ENCODE measurements at places on chromosomes 12 and 14.

- no peak for DNase-seq
These were observed 56.1 kb upstream of the NCOR2 start for GRCh38 chr12:124623344-124624035.

GRCh38 chr14:86203843-86204242 lies 673.9 kb downstream of the FLRT2 start:
- DNase-seq: no peak

GRCh38 chr12:89260841-89261637 lies 91.3 kb downstream of the DUSP6 start:
- no peak for DNase-seq

DNA sequence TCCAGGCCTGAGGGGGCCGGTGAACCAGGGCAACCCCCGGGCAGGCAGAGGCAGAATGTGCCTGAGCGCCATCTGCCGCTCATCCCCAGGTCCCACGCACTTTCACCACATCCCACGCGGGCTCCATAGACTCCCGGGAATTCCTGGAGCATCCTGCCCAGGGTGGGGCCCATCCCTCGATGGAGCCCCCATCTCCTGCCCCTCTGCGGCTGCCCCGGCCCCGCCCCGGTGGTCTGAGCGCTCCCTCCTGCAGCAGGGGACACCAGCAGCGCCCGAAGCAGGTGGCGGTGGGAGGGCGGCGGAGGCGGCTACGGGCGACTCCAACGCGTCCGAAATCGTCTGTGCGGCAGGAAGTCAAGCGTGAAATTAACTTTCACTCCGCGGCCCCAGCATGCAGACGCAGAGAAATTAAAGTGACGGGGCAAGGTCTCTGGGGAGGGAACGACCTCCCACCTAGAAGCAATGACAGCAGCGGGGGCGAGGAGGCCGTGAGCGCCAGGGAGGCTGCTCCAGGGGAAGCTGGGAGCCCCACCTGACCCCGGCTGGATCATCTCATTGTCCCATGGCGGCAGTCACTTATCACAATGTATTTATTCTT lies 122.2 kb downstream of the NCOR2 start:
- peak; percentile 94 for DNase-seq

DNA sequence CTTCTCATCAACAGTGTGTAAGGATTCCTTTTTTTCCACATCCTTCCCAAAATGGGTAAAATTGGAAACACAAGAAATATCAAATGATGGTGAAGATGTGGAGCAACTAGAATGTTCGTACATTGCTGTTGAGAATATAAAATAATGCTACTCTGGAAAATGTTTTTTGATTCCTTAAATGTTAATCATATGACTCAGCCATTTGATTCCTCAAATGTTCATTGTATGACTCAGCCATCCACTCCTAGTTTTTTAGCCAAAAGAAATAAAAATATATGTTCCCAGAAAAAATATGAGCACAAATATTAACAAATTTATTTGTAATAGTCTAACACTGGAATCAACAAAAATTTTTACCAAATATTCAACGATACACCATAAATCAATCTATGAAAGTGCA lies 1108.6 kb downstream of the LRFN5 start:
- DNase-seq: no peak

GRCh38 chr14:39434401-39434800 lies 2.2 kb upstream of the FBXO33 start:
- no peak for DNase-seq

DNA sequence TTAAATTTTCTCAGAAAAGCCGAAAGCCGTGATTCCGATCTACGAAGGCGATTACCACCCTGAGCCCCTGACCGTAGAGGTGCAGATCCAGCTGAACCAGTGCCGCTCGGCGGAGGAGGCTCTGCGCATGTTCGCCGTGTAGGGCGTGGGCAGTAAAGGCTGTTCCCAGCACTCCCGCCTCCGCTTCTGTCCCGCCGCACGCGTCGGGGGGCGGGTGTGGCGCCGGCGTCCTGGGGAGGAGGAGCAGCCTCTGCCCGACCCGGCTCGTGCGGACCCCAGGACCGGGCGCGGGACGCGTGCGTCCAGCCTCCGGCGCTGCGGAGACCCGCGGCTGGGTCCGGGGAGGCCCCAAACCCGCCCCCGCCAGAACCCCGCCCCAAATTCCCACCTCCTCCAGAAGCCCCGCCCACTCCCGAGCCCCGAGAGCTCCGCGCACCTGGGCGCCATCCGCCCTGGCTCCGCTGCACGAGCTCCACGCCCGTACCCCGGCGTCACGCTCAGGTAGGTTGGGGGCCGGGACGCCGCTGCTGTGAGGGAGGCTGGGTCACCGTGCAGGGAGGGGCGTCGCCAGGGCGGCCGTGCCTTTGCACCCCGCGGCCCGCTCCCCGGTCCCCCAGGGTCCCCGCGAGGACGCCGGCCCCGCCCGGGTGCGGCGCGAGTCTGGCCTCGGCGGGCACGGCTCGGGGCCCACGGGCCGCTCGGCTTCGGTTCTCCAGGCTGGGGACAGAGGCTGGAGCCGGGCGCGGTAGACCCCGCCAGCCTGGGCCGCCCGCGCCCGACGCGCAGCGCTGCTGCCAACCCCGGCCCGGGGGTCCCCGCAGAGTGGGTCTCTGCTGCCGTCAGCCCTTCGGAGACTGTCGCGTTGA lies at the start of gene B3GNT4:
Gene B3GNT4 (plus strand): TSS at position 409 of the 866 bp plus-strand sequence. CDS start 910 bp downstream, outside the sequence.
- peak; percentile 87 for DNase-seq

- no peak for DNase-seq
These were observed 670.5 kb upstream of the ATXN7L3B start for GRCh38 chr12:73867147-73867546.

DNA sequence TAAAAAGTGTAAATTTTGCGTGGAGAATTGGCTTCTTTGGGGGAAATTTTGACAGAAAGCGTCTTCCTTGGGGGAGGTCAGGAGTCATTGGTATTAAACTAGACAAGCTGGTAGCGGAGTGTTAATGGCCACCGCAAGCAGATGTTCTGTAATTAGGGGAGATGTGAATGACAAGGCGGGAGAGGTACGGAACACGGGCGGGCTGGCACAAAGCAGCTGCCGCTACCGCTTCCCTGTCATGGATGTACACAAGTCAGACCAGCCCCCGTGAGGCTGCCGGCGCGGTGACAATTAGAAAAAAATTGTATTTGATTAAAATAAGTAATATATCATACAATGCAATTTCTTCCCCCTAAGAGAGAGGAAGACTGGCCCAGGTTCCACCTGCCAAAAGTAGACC lies 501.6 kb downstream of the VRK1 start:
- no peak for DNase-seq

DNA sequence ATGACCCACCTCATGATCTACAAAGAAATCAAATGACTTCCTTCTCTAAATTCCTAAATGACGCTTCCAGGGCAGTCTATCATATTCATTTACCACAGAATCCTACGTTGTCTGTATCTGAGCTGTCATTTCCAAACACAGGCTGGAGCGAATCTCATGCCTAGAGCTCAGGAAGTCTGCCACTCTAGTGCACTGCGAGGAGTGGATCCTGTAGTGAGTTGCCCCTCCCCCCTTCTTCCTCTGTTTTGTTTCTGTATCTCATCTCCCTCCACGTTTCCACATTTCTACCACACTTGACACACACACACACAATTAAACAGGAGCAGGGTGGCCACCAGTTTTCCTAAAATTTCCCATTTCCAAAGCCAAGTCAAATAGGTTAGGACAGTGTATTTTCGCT lies 415.4 kb upstream of the PRICKLE1 start:
- DNase-seq: peak; percentile 15

- DNase-seq: no peak
These were observed 8.6 kb downstream of the CAPRIN2 start for GRCh38 chr12:30746190-30746589.

DNA sequence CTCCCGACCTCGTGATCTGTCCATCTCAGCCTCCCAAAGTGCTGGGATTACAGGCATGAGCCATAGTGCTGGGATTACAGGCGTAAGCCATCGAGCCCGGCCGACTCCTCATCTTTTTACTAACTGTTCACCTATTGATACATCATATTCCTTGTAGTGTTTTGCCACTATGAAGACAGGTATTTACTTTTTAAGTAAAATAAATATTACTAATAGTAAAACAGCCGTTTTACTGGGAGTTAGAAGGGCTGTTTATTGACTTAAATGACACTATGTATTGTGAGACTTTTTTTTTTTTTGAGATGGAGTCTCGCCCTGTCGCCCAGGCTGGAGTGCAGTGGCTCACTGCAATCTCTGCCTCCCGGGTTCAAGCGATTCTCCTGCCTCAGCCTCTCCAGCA lies 51.5 kb downstream of the DIP2B start:
- DNase-seq: no peak

DNA sequence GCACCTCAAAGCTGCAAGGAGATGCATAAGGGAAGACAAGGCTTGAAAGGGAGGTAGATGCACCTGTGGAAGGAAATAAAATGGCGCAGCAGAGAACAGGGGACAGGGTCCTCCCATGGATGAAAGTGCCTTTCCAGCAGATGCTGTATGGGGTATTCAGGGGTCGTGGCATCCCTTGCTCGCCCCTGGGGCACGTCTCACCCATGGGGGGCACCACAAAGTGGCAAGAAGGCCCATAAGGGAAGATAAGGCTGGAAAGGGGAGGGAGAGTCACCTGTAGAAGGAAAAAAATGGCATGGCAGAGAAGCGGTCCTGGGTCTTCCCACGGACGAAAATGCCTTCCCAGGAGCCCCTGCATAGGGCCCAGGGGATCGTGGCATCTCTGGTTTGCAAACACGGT lies 265.1 kb downstream of the ALG10 start:
- no peak for DNase-seq

GRCh38 chr12:29207120-29207519 lies 58.0 kb downstream of the FAR2 start:
- DNase-seq: no peak

DNA sequence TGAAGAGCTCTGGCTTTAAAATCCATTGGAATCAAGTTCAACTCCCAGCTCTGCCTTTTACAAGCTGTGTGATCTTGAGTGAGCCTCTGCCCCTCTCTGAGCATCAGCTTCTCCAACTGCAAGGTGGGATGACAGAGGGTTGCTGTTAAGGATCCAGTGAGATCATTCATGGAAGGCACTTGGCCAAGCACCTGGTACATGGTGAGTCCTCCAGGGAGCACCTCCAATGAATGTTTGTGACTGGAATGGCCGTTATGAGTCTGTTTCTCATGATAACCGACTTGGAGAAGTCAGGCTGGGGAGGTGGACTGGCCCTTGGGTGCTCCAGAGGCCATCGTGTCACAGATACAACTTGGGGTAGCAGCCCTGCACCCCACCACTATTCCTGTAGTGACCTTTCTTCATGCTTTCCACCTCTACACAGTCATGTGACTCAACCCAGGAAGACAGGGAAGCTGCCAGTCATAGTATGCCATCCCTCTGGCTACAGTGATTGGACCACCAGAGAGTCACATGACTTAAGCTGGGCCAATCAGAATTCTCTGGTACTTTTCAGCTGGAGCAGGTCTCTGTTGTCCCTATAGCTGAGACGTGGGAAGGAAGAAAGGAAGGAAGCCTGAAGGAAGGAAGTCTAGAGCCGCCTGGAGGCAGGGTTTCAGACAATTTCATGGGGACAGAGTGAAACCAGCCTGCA lies 146.5 kb upstream of the MYL2 start:
- DNase-seq: peak; percentile 52

GRCh38 chr14:54450535-54450934 lies 9.4 kb upstream of the CNIH1 start:
- no peak for DNase-seq

DNA sequence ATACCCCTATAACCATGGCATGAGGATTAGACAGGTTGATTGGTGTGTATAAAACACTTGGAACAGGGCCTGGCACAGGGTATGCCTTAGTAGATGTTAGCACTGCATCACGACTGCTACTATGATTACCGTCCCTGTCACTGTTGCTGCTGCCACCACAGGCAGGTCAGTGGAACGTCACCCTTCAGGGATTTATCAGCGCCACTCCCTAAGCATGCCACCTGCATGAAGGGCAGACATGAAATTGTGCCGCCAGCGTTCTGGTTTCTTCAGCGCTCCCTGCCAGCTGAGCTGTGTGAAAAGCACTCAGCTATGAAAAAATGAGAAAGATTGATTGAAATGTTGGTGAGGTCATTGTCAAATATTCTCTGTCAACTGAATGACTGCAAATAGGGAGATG lies 477.0 kb downstream of the DPF3 start:
- DNase-seq: no peak

GRCh38 chr14:23557521-23557920 lies 1.4 kb downstream of the THTPA start:
- DNase-seq: no peak

All from SK-N-DZ (cell line).